ENCODE measurements at places on chromosomes 2 and 18.

- DNase-seq: no peak
These were observed 16.4 kb upstream of the ST3GAL5 start for GRCh38 chr2:85905187-85905666.

DNA sequence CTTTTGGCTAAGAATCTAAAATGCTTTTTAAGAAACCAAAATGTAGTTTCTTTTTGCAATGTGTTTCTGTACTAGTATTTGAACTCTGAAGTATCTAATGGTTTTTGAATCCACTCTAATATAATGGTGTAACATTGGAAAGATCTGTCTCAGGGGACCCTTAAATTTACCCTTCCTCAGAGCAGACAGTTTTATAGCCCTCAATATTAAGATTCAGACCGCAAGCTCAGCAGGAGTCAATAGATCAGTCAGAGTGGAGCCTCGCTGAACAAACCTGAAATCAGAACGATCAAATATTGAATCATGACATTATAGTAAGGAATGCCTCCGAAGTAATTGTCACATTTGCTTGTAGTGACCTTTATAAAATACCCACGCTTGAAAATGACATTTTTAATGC lies 18.3 kb downstream of the SGPP2 start:
- DNase-seq: no peak

- no peak for DNase-seq
These were observed 594.0 kb downstream of the ERBB4 start for GRCh38 chr2:211944572-211944971.

- DNase-seq: peak; percentile 83
These were observed 1.5 kb downstream of the AP1S3 start for GRCh38 chr2:223835701-223836532.

- DNase-seq: no peak
These were observed 124.1 kb upstream of the ZBTB14 start for GRCh38 chr18:5419601-5420000.

DNA sequence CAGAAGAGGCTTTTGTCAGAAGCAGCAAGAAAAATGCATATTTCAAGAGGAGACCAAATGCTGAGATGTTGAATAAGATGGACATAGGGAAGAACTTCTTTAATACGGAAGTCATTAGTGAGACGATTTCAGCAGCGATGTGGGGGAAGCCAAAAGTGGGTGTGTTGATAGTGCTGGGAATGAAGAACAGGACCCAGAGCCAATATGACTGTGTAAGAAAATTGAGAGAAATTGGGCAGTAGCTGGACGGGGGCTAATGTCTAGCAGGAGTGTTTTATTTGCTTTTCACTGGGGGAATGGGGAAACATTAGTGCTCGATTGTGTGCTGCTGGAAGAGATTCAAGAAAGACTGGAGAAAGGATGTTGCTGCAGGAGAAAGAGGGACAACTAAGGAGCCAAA lies 788.7 kb upstream of the KLHL29 start:
- DNase-seq: no peak

DNA sequence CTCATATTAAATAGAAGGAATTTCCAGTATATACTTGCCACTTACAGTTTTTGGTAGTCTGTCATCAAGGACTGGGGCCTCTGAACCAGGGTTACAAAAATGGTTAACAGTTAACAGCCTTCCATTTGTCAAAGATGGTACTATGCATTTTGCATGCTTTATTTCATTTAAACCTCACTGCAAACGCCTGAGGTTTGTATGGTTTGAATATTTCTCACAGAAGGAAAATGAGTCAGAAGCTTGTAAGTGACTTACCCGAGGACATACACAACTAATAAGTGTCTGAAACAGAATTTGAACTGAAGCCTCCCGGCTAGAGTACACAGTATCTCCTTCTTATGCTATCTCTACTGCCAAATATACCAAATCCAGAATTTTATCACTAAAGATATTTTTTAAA lies 1593.5 kb upstream of the ACVR2A start:
- DNase-seq: no peak

- no peak for DNase-seq
These were observed 14.7 kb upstream of the GCG start for GRCh38 chr2:162166745-162167144.

DNA sequence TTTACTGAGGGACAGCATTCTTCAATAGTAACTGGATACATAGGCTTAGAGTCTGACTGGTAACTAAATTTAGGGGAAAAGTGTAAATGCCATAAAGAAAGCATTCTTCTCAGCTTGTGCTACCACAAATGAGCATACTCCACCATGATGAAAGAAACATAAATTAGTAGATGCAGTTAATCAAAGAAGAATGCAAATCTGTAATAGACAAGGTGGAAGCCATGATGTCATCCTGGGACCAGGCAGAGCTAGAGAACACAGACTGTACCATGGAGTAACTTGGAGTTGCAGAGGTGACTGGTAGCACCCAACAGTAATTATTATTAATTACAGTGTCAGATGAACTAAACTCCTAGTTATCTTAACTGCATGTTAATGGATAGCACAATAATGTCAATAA lies 51.7 kb downstream of the RBKS start:
- no peak for DNase-seq

GRCh38 chr2:202377207-202377761 lies 1.2 kb downstream of the BMPR2 start:
- peak; percentile 29 for DNase-seq

DNA sequence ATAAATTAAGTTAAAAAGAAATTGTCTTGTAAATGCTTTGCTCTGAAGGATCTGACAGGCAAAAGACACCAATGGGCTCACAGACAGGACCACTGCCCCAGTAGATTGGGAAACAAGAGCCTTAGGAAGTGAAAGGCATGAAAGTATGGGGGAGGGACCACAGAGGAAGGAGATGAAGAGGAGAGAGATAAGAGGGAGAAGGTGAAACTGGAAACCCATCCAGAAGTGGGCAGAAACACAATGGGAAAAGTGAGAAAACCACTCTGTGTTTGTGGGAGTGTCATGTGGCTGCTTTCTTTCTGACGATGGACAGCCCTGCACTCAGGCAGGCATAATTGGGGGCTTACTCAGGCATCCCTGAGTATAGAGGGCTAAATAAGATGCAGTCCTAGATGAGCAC lies 101.5 kb upstream of the STON1 start:
- DNase-seq: no peak

DNA sequence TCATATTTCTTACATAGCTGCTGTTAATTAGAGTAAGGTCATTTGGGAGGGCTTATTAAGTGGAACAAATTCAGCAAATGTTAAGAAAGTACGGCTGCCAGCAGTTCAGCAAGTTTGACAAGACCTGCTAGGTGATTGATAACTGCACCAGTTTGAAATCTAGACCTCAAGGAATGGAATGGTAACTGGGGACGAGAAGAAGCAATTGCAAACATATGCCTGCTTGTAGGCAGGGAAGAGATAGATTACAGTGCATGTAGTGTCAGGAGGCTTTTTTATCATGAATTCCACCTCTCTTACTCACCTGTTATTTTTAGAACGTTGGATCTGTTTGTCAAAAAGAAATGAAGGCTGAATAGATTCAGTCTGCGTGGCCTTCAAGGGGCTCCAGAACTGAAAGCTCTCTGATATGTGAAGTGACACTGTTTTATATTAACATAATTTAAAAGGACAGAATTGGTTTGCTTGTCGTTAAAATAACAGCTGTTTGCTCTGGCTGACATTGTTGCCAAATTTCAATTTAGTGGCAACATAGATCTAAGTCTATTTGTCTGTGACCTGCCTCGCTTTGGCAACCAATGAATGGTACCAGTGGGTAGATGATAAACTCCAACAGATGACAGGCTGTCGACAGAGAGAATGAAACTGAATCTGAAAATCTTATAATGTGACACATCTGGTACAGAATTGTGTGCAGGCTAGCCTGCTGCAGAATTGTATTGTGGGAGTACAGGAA lies 199.3 kb downstream of the ZNF407 start:
- DNase-seq: peak; percentile 34

GRCh38 chr2:7207631-7208030 lies 290.4 kb downstream of the RNF144A start:
- no peak for DNase-seq

DNA sequence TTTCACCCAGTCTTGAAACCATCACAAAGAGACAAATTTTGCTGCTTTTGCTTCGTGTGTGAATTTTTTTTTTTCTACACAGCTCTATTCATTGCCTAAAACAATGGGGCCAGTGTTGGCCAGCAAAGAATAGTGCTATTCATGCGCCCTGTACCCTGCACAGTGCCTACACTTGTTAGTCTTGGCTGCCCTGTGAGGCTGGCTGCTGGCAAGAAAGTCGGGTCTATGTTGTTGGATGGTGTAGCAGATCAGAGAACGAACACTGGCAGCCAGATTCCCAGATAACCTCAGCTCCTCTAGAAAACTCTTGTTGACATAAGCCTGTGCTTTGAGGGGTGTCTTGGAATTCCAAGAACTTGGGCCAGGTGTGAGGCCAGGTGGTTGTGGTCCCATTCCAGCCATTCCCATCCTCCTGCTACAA lies 455.7 kb upstream of the TCF4 start:
- DNase-seq: no peak

DNA sequence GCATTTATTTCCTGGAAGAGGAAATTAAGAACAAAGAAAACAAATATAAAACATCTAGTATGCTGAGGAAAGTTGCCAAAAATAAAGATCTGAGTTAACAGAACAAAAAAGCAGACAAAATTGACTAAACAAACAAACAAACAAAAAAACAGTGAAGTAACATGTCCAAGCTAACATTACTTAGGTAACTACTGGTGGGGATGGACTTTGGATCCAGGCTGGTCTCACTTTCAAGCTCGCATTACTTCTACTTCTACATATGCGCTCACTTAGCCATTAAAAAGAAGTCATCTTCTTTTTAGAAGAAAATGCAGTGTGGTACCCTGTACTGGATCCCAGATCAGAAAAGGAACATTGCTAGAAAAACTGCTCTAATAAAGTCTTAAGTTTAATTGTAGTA lies 358.9 kb downstream of the NCKAP5 start:
- no peak for DNase-seq

- DNase-seq: peak; percentile 58
These were observed 1.1 kb downstream of the VAMP8 start for GRCh38 chr2:85578243-85579180.

DNA sequence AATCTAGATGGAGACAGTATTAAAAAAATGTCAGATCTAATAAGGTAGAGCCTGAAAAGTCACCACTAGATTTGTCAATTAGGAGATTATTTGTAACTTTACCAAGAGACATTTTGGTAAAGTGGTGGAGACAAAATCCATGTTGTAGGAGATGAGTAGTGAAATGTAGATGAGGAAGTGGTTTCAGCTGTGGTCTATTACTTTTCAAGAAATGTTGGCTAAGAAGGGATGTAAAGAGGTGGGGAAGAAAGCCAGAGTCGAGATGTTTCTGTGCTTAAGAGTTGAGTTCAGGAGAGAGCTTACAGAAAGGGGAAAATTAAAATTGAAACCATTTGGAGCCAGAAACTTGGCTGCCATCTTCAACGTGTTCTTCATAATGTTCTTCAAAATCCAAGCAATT lies 22.2 kb downstream of the ACVR2A start:
- no peak for DNase-seq

GRCh38 chr2:166067229-166067628 lies 60.6 kb downstream of the SCN1A start:
- no peak for DNase-seq

DNA sequence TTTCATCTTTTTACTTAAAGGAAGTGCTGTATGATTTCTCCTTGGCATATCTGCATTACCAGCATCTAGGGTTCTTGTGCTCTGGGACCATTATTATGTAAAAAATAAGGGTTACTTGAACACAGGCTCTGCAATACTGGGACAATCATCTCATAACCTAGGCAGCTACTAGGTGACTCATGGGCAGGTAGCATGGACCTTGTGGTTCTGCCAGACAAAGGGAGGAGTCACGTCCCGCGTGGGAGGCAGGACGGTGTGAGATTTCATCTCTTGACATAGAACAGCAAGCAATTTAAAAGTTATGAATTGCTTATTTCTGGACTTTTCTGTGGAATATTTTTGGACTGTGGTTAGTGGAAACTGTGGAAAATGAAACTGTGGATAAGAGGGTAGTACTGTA lies 34.1 kb downstream of the ASAP2 start:
- no peak for DNase-seq

DNA sequence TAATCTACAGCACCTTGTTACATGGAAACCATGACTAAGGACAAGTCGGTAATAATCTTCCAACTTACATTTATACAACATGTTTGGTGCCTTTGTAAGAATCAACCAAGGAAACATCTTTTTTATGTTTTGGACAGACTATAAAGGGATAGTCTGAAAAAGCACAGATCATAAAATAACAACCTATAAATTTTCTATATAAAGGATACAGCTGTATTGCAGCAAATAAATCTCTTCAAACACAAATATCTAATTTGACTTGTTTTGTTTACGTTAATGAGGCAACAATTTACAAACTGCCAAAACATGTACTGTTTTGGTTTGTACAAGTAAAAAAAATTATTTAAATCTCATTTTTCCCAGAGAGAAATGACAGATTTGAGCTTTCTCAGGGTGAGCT lies 92.5 kb downstream of the SRBD1 start:
- DNase-seq: no peak

- no peak for DNase-seq
These were observed 44.2 kb upstream of the RAB6D start for GRCh38 chr2:131408207-131408606.

DNA sequence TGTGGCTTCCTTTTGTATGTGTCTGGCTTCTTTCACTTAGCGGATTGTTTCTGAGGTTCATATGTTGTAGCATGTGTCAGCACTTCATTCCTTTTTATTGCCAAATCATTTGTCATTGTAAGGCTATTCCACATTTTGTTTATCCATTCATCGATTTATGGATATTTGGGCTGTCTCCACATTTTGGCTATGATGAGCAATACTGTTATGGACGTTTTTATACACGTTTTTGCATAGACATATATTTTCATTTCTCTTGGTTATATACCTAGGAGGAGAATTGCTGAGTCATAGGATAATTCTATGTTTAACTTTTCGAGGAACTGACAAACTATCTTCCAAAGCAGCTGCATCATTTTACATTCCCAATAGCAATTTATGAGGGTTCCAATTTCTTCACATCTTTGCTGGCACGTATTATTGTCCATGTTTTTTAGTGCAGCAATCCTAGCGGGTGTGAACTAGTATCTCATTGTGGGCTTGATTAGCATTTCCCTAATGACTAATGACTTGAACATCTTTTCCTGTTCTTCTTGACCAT lies 48.1 kb upstream of the TBC1D8 start:
- no peak for DNase-seq

DNA sequence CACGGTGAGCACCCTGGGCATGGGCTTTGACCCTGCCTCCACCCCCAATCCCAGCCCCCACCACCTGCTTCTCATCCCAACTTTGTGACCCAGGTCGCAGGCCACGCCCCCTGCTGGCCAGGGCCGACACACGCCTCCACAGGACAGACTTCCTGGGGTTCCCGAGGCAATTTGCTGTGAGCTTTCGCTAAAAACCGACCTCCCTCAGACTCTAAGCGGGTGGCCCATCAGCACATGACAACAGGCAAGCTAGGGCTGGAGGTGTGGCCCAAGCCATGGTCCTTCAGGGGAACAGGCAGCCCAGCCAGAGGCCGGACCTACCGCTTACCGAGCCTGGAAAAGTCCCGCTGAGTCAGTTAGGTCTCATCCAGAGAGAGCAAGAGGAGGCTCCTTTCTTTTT lies 31.9 kb downstream of the C1QL2 start:
- peak; percentile 50 for DNase-seq

Data from GM20000 (cell line).